ENCODE measurements at places on chromosomes 3 and 15.
A peak's percentile ranks its signal among the peaks of the same experiment; 100 is the strongest.

GRCh38 chr3:52836986-52837385 lies 2.2 kb upstream of the MUSTN1 start:
- no peak for DNase-seq

DNA sequence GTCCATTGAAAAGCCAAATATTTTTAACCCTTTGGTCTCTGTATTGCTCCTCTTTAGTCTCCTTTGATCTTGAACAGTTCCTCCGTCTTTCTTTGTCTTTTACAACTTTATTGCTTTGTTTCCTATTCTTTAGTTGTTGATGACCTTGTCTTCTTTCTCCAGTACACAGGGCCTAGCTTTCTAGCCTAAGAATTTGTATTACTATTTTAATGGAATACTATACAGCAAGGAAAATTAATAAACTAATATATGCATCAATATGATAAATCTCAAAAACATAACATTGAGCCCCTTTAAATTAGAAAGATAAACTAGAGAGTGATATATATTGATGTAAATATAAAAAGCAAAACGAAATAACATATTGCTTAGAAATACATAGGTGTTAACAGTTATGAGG lies 88.7 kb downstream of the NR1D2 start:
- no peak for DNase-seq

DNA sequence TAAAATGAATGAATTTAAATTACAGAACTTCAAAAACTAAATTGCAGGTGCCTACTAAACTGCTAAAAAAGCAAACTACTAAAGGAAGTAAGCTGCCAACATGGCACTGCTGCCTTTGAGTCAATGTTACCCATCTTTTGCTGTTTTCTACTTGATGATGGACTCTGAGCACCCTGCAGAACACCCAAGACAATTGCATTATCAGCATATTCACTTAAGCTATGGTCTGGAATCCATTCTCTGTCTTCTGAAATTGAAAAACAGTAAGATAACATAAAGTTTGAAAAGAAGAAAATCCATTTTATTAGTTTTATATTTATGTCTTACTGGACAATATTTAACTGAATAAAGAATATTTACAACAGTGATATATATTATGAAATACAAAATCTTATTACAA lies 91.4 kb downstream of the ZBBX start:
- DNase-seq: no peak

DNA sequence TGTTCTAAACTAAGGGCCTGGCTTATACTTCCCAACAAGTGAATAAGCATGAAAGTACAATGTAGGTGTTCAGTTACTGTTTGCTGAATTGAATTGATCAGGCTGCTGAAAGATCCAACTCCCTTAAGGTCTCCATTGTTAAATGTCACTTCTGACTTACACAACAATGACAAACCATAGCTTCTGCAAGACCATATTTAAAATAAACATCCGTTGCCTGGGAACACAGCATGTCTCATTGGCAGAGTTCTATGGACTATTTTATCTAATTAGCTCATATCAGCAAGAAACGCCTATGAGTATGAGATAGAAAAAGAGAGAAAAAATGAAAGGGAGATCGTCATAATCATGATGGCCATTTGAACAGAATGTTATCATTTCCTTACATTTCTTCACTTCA lies 605.4 kb downstream of the FGF12 start:
- peak; percentile 34 for DNase-seq

DNA sequence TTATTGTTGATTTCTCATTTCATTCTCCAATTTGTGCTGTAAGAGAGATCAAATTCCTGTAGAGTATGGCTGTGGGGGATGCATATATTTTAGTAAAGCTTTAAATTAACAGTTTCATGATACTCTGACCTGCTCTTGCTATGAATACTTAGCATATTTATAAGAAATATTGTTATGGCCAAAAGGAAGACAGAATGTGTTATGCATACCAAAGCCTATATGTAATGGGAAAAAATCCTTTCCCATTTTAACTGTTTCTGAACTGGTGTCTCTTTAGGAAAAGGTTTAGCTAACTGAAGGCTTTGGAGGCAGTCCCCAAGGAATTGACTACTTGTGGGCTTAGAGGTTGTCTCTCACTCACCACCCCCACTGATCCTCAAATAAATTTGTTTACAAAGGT lies 59.2 kb downstream of the CADPS start:
- no peak for DNase-seq

DNA sequence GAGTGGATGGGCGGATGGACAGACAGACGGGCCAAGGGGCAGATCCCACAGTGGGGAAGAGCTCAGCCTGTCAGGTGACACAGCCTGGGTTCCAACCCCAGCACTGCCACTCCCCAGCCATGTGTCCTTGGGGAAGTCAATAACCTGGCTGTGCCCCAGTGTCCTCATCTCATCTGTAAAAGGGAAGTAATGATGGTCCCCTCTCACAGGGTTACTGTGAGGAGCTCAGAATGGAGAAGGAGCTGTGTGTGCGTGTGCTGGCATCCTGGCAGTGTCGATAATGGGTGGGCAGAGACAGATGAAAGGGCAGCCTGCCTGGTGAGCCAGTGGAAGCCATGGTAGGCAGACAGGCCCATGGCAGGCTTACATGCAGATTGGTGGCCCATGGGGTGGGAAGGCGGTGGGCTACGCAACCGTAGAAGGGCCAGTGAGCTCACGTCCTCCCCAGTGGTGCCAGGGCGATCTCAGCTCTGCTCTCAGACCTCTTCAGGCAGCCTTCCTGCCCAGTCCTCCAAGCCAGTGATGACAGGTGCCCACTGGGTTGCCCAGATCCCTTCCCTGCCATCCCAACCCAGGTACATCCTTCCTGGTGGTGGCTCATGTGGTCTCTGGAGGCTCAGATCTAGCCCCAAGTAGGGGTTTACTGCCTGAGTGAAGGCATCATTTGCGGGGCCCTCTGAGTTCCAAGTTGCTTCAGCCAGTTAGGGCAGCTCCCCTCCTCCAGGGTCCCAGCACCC lies 2.3 kb upstream of the DNAJB8 start:
- DNase-seq: no peak

DNA sequence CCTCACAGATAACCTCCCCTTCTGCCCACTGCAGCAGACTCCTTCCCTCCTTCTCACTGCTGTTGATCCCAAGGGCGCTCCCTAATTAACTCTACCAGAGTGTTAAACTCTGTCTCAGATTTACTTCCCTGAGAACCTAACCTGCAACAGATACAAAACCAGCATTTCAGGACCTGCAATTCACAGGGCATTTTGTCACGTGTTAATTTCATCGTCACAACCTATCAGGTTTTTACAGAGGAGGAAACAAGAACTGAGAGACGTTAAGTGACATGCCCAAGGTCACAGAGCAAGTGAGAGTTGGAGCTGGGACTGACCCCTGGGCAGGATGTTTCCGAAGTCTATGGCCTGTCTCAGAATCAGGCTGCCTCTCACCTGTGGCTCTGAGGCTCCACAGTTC lies 223.9 kb downstream of the UACA start:
- DNase-seq: no peak

DNA sequence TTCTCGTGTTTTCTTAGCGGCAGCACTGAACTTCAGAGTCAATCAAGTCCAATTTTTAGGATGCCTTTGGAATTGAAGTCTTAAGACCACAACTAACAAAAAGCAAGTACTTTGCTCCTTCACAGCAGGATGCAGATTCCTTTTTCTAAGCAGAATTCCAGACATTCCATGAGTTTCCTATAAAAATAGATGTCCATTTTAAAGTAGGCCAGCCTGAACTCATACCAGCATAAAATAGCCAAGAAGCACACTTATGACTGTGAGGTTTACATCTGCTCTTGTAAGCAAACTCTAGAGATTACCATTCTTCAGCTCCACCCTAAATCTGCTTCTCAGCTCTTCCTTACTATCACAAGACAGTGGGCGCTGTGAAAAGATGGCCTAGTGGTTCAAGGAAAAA lies 85.8 kb downstream of the THBS1 start:
- DNase-seq: no peak

DNA sequence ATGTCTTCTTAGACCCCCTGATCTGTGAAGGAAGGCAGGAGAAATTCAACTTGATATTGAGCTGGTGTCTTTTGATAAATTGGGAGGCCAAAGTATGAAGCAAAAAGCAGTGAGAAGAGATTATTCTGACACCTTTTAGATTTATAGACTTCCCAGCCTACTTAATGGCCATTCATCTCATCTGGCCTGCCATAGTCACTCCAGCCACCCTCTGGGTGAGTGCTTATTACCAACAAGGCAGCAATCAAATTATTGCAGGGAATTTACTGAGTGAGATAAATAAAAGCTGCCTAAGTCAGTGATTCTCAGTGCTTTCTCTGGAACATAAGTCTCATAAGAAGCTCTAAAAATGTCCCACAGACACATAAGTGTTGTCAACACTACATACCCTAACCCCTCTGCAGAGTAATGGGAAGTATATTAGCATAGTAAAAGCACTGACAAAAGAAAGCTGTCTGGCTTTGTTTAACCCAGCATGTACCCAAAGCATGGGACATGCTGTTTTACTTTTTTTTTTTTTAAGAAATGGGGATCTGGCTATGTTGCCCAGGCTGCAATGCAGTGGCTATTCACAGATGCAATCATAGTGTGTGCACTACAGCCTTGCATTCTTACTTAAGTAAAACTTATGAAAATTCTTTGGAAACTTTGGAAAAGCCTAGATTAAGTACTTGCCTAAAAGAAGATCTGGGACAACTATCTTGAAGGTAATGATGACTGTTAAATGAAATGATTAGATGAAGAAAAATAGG lies 725.3 kb downstream of the TUSC7 start:
- DNase-seq: no peak

GRCh38 chr3:53823026-53823955 lies 22.9 kb downstream of the CHDH start:
- DNase-seq: no peak

GRCh38 chr3:50574444-50574831 lies 5.1 kb downstream of the HEMK1 start:
- no peak for DNase-seq

GRCh38 chr3:107662124-107662507 lies 139.4 kb downstream of the BBX start:
- no peak for DNase-seq

DNA sequence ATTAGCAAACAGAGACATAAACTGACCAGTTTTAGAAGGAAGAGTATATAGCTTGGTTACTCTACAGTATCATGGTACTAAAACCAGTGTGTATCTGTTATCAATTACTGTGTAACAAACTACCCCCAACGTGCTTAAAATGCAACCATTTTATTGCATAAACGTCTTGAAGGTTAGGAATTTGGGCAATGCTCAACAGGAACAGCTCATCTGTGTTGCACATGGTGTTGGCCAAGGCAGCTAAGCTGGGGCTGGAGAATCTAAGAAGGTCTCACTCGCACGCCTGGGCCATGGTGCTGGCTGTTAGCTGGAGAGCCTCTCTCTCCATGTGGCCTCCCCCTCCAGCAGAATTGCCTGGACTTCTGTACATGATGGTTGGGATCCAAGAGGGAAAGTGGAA lies 81.2 kb upstream of the THBS1 start:
- DNase-seq: no peak

GRCh38 chr3:185251272-185251671 lies 2.6 kb downstream of the EHHADH start:
- DNase-seq: no peak

GRCh38 chr15:65583701-65584100 lies 27.2 kb downstream of the INTS14 start:
- no peak for DNase-seq

DNA sequence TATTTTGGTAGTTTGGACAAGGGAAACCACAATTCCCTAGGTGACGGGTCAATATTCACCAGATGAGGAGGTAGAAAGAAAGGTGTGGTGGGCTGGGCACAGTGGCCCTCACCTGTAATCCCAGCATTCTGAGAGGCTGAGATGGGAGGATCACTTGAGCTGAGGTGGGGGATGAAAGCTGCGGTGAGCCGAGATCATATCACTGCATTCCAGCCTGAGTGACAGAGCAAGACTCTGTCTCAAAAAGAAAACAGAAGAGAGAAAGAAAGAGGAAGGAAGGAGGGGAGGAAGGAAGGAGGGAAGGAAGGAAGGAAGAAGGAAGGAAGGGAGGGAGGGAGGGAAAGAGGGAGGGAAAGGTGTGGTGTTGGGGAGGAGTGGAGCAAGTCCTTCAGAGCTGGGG lies 56.1 kb upstream of the RNF7 start:
- DNase-seq: no peak

GRCh38 chr3:185823078-185824044 lies 1.5 kb downstream of the IGF2BP2 start:
- no peak for DNase-seq

DNA sequence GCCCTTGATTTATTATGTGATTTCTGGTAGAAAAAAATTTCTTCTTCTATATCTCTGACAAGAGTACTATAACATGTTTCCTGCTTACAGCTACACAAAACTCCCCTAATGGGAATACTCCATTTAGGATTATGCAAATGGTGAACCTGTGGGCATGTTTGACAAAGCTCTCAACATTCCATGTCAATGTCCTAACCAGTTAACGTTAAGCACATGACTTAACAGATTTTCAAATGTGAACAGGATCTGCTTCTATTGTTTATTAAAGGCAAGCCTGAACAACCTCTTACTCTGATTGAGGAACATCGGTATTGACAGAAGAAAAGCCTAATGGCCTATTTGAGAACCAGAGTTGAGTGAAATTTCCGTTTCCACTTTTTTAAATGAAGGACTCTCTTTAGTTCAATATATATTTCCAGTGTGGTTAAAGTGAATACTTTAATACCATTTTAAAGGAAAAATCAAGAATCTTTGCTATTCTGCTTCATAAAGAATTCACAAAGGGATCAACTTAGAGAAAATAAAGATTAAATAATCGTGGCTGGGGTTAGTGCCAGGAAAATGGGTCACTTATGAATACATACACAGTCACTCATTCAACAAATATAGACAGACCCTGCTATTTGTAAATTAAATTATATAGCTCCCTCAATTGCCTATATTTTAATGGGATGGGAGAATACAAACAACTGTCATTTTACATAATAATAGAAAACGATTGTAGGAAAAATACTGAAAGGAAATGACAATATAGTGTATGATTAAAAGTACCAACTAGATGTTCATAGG lies 300.3 kb upstream of the CBLB start:
- DNase-seq: peak; percentile 4

GRCh38 chr15:31179693-31180092 lies 78.2 kb upstream of the TRPM1 start:
- no peak for DNase-seq

GRCh38 chr3:5606884-5607472 lies 419.5 kb downstream of the EDEM1 start:
- DNase-seq: no peak

GRCh38 chr3:172097585-172097984 lies 58.2 kb downstream of the FNDC3B start:
- no peak for DNase-seq

DNA sequence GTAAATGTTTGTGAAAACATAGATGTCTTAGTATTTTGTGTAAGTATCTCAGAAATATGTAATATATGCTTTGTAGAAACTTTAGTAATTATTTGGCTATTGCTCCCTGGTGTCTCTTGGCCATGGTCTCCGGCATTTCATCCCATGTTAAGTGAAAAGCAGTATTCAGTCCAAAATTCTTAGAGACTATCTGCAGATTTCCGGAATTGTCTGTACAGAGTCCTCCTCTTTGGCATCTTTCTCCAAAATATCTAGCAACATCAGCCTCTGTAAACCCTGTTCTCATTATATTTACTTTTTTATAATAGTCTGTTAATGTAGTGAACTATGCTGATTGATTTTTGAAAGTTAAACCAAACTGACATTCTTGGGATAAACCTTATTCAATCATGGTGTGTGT lies 352.7 kb downstream of the ARPP21 start:
- no peak for DNase-seq

Data from NCI-H2081 treated with DMSO at 0.1 percent for 48 hours (cell line).